Natural killer cell treated with Interleukin-12 subunit alpha and Interleukin-12 subunit beta and Interleukin-15 and Interleukin-18, amount 100 ng/mL, for 72 hours (primary cell): ENCODE measurements at places on chromosomes 11 and 22. TPM values are rescaled to one million over a fixed set of nuclear protein-coding genes. Genes with fewer than 3 reads are reported as not detected.

MDK gene
- total RNA-seq = 4.0 TPM

OR10A2 gene
- not detected for total RNA-seq

GAB4 gene
- not detected for total RNA-seq

SRPRA gene
- 197 TPM for total RNA-seq

C11orf91 gene
- not detected for total RNA-seq

APIP gene
- total RNA-seq = 26.0 TPM

LRRC10B gene
- total RNA-seq = not detected

KRTAP5-7 gene
- total RNA-seq = 0.26 TPM

OR5T2 gene
- not detected for total RNA-seq

CD3G gene
- total RNA-seq = 49.4 TPM

HBG2 gene
- not detected for total RNA-seq

C11orf98 gene
- 131 TPM for total RNA-seq

- no peak overlapping the region for H3K27ac ChIP-seq
- no peak overlapping the region for H3K4me3 ChIP-seq
- H3K36me3 ChIP-seq = no peaks in the 10 kb centered on the region
- no peak for DNase-seq
- H3K27me3 ChIP-seq = peaks cover 19% of the 10 kb centered on the region
Observed at GRCh38 chr11:13233173-13233745, 44.3 kb upstream of the BMAL1 start.

DNA sequence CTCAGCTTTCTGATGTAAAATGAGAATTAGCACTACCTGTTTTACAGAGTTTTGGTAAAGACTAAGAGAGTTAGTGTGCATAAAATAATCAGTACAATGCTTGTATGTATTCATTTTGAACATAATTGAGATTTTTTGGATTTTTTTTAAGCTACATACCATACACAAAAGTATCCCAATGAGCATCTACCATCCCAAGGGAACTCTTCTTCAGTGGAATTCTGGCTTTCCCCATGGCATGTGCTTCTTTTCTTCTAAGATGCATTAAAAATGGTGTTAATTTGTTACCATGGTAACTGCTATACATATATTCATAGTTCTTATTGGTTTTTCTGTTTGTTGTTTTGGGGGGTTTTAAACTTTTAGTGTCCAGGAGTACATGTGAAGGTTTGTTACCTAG is 17.7 kb downstream of the OR8D1 start:
- no peak for DNase-seq
- H3K36me3 ChIP-seq = no peaks in the 10 kb centered on the region
- no peaks in the 10 kb centered on the region for H3K4me1 ChIP-seq
- H3K4me3 ChIP-seq = no peak overlapping the region
- H3K27me3 ChIP-seq = no peaks in the 10 kb centered on the region

DNA sequence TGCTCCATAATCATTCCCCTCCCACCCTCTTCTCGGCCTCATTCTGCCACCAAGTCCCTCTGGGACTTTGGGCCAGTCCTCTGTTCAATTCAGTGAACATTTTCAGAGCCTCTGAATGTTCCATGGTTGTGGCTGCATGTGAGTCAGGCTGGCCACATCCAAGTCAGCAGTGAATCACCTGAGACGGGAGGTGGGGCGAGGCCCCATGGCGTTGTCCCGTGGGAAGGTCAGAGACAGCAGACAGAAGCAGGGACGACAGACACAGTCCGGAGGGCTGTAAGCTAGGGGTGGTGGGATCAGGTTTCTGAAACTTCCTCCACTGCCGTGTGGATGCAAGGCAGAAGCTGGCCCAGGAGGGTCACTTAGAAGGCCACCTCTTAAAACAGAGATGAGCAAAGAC is 324.8 kb downstream of the MN1 start:
- no peaks in the 10 kb centered on the region for H3K4me1 ChIP-seq
- no peaks in the 10 kb centered on the region for H3K27me3 ChIP-seq
- no peak overlapping the region for H3K27ac ChIP-seq
- H3K36me3 ChIP-seq = no peaks in the 10 kb centered on the region
- DNase-seq = no peak

GRCh38 chr22:44709881-44710392 is 7.9 kb downstream of the PRR5 start:
- H3K27me3 ChIP-seq = no peaks in the 10 kb centered on the region
- DNase-seq = no peak
- H3K36me3 ChIP-seq = no peaks in the 10 kb centered on the region
- peaks cover 18% of the 10 kb centered on the region for H3K4me1 ChIP-seq
- peak overlapping the region; percentile 91 for H3K27ac ChIP-seq

DNA sequence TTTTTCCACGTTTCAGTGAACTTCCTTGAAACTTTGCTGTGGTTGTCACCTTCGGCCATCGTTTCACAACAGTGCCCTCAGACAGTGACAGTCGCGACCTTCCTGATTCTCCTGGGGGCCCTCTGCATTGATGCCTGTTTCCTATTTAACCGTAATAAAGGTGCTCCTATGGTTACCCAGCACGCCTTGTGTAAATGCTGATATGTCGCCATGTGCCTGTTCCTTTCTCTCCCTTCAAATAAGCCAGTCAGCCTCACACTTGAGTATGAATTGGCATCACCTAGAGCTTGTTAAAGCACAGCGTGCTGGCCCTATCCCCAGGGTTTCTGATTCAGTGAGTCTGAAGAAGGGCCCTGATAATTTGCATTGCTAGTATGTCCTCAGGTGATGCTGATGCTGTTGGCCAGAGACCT is 104.8 kb downstream of the MICAL2 start:
- peaks cover 6% of the 10 kb centered on the region for H3K36me3 ChIP-seq
- peak overlapping the region; percentile 73 for H3K27ac ChIP-seq
- peaks cover 32% of the 10 kb centered on the region for H3K4me1 ChIP-seq
- DNase-seq = peak; percentile 73

DNA sequence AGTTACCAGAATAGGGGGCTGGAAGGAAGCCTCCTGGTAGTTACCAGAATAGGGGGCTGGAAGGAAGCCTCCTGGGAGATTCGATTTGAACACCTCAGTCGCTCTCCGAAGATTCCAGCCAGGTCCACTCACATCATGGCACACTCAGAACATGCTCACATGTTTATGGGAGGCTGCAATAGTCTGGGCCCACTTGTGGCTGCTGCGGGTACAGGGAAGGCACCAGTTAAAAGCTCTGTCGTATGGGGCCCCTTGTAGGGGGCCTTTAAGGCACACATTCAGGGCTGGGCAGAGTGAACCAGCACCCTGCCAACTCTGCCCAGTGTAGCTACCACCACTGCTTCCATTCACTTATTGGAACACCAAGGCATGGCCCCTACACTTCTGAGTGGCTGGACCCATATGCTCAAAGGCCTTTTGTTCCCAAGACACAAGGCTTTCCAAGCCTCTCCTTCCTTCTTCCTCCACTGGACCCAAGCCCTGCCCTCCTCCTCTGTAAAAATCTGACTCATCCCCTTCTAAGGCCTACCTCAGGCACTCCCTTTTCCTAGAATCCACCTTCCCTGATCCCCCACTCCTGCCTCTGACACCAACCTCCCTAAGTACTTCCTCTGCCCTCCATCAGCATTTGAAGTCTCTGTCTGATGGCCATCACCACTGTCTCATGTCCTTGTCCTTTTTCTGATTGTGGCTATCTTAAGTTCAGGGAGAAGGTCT is 28.0 kb downstream of the USP35 start:
- no peak overlapping the region for H3K27ac ChIP-seq
- no peak overlapping the region for H3K4me3 ChIP-seq
- H3K27me3 ChIP-seq = no peaks in the 10 kb centered on the region
- no peak for DNase-seq
- no peaks in the 10 kb centered on the region for H3K36me3 ChIP-seq
- peaks cover 5% of the 10 kb centered on the region for H3K4me1 ChIP-seq

DNA sequence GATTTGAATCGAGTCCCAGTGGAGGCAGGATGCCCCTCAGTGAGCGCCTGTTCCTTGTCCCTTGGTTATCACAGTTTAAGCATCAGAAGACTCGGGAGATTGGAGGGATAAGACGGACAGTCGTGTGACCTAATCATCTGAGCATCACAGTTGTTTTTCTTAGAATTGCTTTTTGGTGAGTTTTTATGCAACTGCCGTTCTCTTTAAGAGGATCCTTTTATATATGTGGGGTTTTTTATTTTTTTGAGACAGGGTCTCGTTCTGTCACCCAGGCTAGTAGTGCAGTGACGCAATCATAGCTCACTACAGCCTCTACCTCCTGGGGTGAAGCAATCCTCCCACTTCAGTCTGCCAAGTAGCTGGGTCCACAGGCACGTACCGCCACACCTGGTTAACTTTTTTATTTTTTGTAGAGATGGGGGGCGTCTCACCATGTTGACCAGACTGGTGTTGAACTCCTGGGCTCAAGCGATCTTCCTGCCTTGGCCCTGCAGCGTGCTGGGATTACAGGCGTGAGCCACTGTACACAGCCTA is 16.5 kb downstream of the NUP50 start:
- H3K27ac ChIP-seq = peak overlapping the region; percentile 16
- H3K4me3 ChIP-seq = no peak overlapping the region
- H3K36me3 ChIP-seq = peaks cover 23% of the 10 kb centered on the region

- H3K27ac ChIP-seq = no peak overlapping the region
- DNase-seq = no peak
- H3K27me3 ChIP-seq = peaks cover 32% of the 10 kb centered on the region
- H3K36me3 ChIP-seq = no peaks in the 10 kb centered on the region
Observed at GRCh38 chr11:120141768-120142423, 4.0 kb upstream of the TRIM29 start.

- H3K4me1 ChIP-seq = peaks cover 47% of the 10 kb centered on the region
- no peaks in the 10 kb centered on the region for H3K36me3 ChIP-seq
- no peaks in the 10 kb centered on the region for H3K27me3 ChIP-seq
- no peak overlapping the region for H3K4me3 ChIP-seq
Observed at GRCh38 chr11:68206211-68206610, 6.9 kb downstream of the KMT5B start.

GRCh38 chr11:133992121-133992520 is 35.4 kb upstream of the IGSF9B start:
- no peak for DNase-seq
- no peak overlapping the region for H3K4me3 ChIP-seq
- H3K27me3 ChIP-seq = peaks cover 14% of the 10 kb centered on the region
- H3K27ac ChIP-seq = no peak overlapping the region
- H3K36me3 ChIP-seq = no peaks in the 10 kb centered on the region
- H3K4me1 ChIP-seq = no peaks in the 10 kb centered on the region

GRCh38 chr22:38305471-38306448 is 11.5 kb downstream of the CSNK1E start:
- H3K27me3 ChIP-seq = no peaks in the 10 kb centered on the region
- H3K36me3 ChIP-seq = no peaks in the 10 kb centered on the region
- H3K4me1 ChIP-seq = peaks cover 26% of the 10 kb centered on the region
- peak overlapping the region; percentile 52 for H3K4me3 ChIP-seq

- H3K4me1 ChIP-seq = no peaks in the 10 kb centered on the region
- H3K27ac ChIP-seq = no peak overlapping the region
- no peaks in the 10 kb centered on the region for H3K36me3 ChIP-seq
- H3K27me3 ChIP-seq = no peaks in the 10 kb centered on the region
Observed at GRCh38 chr11:102846292-102846691, 2.9 kb upstream of the MMP3 start.

GRCh38 chr22:45602824-45603595 is 68.6 kb upstream of the ATXN10 start:
- H3K4me1 ChIP-seq = no peaks in the 10 kb centered on the region
- H3K4me3 ChIP-seq = no peak overlapping the region
- H3K27ac ChIP-seq = no peak overlapping the region
- no peaks in the 10 kb centered on the region for H3K27me3 ChIP-seq
- no peaks in the 10 kb centered on the region for H3K36me3 ChIP-seq

DNA sequence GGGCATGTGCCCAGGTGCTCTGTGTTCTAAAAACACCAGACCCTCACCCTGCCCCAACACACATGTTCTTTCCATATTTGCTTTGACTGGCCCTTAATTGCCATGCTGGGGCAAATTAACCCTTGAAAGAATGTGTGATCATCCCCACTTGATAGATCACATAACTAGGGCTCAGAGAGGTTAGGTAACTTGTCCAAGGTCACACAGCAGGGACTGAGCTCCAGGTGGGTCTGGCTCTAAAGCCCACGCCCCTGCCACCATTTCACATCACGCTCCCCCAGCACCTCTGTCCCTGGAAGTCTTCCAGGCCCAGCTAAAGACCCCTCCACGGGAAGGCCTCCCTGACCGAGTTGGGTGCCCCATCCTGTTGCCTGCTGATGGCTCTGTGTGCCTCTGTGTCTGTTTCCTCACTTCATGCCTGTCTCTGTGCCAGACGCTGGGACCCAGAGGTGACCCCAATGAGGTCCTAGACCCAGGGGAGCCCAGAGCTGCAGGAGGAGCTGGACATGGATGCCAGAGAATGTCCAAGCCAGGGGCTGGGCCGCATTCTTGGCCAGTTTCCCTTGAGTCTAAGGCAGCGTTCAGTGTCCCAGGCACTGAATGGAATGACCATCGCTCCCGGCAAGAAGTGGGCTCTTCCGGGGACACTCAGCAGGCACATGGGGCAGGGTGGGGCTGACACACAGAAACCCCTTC is 79.7 kb downstream of the MYO7A start:
- H3K36me3 ChIP-seq = no peaks in the 10 kb centered on the region
- no peak overlapping the region for H3K4me3 ChIP-seq
- H3K27me3 ChIP-seq = no peaks in the 10 kb centered on the region
- peak; percentile 56 for DNase-seq
- H3K27ac ChIP-seq = no peak overlapping the region

- peaks cover 12% of the 10 kb centered on the region for H3K27me3 ChIP-seq
- DNase-seq = no peak
Observed at GRCh38 chr11:15233371-15234165, 118.8 kb downstream of the INSC start.

GRCh38 chr22:36331912-36332622 is 55.7 kb downstream of the MYH9 start:
- peak overlapping the region; percentile 100 for H3K27ac ChIP-seq
- DNase-seq = peak; percentile 82
- peak overlapping the region; percentile 96 for H3K4me3 ChIP-seq
- no peaks in the 10 kb centered on the region for H3K27me3 ChIP-seq
